ENCODE measurements at places on chromosomes 1 and 21.

DNA sequence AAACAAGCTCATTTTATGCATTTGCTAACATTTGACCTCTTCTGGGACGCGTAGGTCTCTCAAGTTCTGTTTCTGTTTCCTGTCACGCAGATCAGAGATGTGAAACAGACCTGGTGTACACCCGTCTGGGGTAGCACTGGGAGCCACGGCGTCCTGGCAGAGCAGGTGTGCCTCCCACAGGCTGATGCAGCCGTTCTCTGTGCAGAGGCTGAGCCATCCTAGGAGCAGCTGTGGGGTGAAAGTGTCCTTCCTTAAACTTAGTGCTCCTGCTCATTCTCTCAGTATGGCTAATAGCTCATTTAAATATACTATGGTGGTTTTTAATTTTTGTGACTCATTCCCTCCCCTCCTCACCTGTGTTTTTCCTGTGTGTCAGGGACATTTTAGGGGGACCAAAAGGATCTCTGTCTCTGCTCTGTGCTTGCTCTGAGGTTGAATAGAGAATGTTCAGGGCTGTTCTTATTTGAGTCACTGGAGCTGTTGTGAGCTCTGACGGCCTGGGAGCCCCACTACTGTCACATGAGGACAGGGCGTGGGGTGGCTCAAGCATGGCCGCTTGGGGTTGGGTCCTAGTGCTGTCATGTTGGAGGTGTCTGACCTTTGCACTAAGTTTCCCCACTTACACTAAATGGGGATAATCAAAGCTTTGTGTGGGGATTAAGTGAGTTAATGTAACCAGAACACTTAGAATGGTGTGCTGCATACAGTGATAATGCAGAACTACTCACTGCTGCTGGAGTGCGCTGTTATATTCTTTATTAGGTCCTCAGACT is 43.0 kb downstream of the GALNT2 start:
- no peak for DNase-seq

- DNase-seq, result no peak
Measured at GRCh38 chr1:56501888-56502287, 77.5 kb downstream of the PLPP3 start.

GRCh38 chr1:236869911-236870310 is 74.8 kb downstream of the MTR start:
- no peak for DNase-seq

- DNase-seq, result no peak
Measured at GRCh38 chr1:108533351-108534083, 26.4 kb upstream of the EEIG2 start.

- no peak for DNase-seq
Measured at GRCh38 chr21:46091631-46092025, 6.3 kb upstream of the COL6A2 start.

DNA sequence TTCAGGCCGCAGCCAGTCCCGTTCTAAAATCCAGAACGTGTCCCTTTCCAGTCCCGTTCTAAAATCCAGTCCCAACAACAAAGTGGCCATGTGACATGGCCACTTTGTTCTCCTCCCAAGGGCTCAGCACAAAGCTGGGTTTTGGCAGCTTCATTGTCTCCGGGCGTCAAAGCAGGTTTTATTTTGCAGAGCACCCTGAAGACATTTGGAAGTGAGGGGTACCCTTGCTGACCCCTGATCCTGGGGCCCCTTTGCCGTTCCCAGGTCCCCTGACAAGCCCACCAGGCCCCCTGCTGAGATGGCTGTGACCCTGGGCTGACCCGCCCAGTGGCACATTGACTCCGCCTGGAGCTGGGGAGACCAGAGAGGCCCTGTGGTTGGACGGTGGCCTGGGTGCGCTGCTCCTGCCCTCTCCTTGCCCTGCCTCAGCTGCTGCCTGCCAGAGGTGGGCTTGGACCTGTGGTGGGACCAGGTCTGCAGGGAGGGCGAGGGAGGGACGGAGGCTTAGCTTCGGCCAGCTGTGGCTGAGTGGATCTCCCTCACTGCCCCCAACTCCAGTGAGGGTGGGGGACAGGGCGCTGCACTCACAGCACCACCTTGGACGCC is 4.3 kb downstream of the PFKL start:
- no peak for DNase-seq

DNA sequence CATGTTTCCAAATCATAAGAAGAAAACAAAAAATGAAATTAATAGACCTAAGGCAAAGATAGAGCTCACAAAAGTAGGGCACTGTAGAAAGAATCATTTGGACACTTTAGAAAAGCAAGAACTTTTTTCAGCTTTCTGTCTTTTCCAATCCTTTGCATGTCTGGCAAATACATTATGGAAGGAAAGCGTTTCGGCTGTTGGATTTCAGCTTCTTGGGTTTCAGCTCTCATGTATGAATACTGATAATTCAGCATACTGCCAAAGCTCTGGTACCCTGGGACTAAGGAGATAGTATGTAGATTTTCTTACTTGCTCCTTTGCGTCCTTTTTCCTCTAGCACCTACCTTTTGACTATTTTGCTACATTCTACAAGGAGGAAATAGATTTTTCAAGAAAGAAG is 375.9 kb downstream of the BRINP3 start:
- DNase-seq, result no peak

DNA sequence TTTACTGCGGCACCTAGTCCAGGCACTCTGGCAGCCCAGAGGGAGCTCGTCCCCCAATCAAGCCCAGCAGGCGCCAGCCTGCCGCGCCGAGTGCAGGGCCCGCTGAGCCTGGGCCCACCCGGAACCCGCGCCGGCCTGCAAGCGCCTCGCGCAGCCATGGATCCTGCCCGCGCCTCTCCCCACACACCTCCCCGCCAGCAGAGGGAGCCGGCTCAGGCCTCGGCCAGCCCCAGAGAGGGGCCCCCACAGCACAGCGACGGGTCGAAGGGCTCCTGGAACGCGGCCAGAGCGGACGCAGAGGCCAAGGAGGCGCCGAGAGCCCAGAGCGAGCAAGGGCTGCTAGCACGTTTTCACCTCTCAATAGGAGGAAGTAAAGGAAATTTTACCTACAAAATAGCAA is 767.0 kb downstream of the MRPL39 start:
- DNase-seq, result no peak

DNA sequence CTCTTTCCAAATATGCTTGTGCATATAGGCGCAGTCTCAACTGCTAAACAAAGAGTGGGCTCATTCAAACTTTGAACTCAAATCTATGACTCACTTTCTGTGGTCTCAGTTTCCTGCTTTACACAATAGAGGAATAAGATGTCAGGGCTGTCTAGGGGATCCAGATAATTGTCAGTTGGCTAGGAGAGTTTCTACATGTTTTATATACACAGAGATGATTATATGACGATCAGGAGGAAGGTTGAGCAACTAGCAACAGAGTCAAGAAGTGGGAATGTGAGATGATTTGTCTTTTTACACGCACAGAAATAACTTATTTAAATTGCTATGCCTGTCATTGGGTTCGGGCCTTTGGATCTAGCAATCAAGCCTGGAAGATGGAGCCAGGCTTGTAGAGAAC is 299.4 kb upstream of the LYPLAL1 start:
- no peak for DNase-seq

DNA sequence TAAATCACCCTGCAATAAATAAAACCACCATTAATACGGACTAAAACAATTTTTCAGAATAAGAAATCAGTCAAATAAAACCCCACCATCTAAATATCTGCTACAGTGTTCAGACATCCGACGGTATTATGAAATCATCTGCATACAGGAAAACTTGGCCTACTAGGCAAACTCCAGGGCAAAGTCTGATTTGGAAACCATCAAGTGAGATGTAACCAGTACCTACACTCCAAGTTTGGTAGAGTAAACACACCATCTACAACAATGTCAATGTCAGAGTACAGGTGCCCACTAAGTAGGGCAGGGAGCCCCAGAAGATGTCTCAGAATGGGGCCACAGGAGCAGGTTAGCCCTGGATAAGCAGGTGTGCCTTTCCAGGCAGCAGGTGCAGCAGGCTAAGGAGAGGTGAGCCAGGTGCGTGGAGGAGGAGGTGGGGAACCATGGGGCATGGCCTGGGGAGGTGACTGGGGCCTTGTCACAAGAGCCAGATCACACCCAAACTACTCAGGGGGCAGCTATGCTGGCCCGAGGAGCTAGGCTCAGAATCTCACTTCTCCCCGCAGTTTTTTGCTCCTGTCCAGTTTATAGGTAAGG is 59.6 kb downstream of the CAPZB start:
- DNase-seq, result no peak

DNA sequence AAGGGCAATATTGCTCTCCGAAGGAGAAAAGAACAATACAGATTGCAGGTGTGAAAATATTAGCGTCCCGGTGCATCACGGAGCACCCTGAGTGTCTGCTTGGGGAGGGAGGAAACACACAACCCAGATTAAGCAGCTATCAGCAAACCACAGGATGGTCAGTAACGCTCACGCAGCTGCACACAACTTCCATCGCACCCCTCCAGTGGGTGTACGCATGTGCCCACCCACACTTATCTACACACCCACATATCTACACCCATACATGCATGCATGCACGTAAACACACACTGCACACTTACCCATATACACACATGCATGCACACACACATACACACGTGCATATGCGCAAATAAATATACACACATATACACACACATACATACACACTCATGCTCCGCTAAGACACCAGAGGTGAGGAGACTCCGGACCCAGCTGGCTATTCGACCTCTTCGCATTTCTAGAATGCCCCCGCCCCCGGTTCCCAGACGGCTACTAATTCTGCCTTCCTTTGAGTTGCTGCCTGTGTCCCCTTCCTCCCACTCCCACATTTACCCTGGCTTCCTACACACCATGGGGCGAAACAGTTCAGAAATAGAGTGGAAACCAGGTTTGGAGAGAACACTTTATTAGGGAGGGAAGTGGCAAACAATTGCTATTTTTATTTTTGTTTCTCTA is 26.2 kb downstream of the ITPKB start:
- DNase-seq, result no peak

DNA sequence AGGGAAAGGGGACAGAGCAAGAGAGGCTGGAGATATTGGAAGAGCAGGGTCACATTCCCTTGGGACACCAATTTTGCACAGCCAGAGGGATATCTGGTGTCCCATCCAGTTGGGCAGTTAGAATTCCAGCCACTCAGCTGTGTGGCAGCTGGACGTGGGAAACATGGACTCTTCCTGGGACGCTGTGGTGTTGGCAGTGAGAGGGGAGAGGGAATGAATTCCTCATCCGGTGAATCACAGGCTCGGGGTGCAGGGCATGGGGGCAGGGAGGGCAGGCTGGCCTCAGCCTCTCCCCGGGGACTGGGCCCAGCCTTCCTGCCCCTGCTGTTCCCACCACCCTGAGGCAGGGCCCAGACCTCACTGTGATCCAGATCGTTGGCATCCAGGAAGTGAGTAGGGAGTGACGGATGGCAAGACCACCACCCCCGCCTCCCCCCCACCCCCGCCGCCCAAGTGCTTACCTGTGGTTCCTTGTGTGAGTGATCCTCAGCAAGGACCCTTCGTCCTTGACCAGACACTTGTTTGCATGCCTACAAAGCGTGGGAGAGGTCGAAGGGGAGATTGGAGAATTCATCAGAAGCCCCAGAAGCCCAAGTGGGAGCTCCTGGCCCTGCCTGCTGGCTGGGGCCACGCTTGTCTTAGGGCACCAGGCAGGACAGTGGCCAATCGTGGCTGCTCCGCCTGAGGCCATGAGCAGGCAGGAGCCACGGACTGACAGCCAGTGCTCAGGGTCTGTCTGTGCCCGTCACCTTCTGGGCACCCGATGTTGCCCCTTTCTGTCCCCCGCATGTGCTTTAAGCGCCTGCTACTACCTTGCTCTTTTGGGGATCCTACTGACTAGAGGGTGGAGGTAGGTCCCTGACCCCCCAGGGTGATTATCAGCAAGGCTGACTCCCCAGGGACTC is 8.7 kb downstream of the WNT3A start:
- DNase-seq, result peak; percentile 38

DNA sequence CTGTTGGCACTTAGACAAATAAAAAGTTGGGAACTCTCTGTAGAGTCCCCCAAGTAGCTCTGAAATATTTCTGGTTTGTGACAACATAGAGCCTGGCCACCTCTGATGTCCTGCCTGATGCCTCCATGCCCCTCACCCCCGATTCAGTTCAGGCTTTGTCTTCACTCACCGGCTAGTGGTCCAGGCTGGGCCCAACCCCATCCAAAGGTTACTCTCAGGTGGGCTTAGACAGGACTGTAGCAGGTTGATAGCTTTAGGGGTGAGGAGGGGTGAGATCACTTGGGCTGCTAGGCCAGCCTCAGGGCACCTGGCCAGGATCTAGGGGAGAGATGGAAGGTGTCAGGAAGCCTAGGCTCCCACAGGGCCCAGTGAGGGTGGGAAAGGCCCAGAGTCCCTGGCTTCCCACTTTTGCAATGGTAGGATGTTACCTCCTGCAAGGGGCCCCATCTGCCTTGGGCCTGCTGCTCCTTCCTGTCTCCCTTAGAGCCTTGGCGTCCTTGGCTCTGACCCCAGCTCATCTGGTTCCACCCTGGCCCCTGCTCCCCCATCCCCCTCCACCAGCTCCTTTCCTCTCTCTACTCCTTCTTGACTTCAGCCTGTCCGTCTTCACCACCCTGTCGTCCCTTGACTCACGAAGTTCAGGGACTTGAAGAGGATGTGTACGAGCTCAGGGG is 6.7 kb downstream of the EPS8L3 start:
- no peak for DNase-seq

Measured in HS-27A (cell line).